ENCODE measurements at places on chromosomes 13 and 19.
A peak's percentile ranks its signal among the peaks of the same experiment; 100 is the strongest.

GRCh38 chr19:29395111-29395733, 130.6 kb upstream of the VSTM2B start:
- DNase-seq, result no peak

- peak; percentile 72 for DNase-seq
Measured at GRCh38 chr19:35154525-35155406, at the start of gene FXYD5. Gene FXYD5, plus strand, starts transcription at chr19:35154735. Its CDS starts 816 bp downstream, at chr19:35155551.

GRCh38 chr13:19836472-19836871, 27.0 kb downstream of the ZMYM5 start:
- DNase-seq, result no peak

- peak; percentile 68 for DNase-seq
Measured at GRCh38 chr19:6108721-6109633, 1.3 kb downstream of the RFX2 start.

- no peak for DNase-seq
Measured at GRCh38 chr13:47813718-47814117, 187.4 kb downstream of the SUCLA2 start.

DNA sequence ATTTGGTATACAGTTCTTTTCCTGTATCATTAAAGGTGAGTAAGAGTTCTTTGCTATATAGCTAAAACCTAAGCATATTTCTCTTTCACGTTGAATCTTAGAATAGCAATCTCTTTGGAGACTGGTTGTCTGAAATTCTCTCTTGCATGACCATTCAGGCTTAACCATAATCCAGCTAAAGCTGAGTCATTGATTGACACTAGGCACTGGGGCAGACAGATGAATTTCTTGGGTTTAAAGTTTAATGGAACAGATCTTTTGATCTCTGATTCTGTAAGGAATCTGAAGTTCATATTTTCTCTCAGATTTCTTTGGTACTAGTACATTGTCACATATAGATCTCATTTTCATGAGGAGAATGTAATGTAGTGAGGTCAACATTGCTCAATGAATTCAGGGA, 397.3 kb upstream of the MIR17HG start:
- DNase-seq, result no peak

DNA sequence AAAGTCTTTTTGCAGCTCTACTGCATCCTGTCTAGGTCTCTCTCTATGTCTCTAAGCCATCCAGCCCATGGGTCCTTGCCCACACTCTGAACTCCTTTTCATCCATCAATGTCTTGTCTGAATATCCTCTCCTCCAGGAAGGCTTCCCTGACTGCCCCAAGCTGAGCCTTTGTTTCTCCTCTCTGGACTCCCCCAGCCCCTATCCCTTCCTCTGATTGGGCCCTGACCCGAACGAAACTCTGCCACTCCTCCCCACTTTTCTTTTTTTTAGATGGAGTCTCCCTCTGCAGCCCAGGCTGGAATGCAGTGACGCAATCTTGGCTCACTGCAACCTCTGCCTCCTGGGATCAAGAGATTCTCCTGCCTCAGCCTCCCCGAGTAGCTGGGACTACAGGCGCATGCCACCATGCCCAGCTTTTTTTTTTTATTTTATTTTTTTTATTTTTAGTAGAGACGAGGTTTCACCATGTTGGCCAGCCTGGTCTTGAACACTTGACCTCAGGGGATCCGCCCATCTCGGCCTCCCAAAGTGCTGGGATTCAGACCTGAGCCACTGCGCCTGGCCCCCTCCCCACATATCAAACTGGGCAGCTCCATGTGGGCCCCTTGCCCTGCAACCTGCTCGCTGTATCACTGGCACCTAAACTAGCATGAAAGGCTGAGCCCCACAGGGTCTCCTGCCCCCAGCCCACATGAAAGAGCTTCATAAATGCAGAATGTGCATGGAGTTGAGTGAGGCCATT, 870 bp upstream of the UNC13A start:
- DNase-seq, result no peak

DNA sequence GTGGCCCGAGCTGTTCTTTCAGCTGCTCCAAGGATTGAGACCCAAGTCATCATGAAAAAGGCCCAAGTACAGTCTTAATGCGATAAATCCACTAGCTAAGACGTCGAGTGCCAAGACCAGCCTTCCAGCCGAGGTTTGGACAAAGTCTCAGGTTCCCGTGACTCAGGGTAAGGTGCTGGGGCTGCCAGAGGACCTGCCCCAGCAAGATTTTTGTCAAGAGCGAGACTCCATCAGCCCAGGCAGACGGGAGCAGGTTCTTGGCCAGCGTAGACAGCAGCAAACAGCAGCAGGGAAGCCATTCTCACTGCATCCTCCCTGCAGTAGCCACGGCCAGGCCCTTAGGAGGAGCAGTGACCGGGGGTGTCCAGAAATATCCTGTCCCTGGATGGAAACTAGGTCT, 3.4 kb downstream of the FEM1A start:
- DNase-seq, result no peak

- no peak for DNase-seq
Measured at GRCh38 chr13:102912599-102912998, 66.8 kb downstream of the ERCC5 start.

- no peak for DNase-seq
Measured at GRCh38 chr13:91464336-91464735, 65.9 kb downstream of the GPC5 start.

DNA sequence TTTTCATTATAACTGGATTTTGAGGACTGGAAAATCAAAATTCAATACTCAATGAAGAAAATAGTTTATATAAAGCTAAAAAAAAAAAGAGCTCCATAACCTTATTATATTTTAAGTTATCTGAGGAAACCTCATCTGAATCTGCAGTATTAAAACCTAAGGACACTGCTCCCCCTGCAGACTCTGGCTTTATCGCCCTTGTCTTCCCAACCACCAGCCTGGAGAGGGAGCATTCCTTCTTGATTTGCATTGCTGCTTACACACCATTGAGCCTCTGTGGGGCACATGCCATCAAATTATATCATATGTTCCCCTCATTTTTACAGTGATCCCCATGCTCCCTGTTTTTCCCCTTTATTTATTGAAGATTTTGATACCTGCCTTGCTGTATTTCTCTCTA, 871.4 kb upstream of the GPC6 start:
- no peak for DNase-seq

DNA sequence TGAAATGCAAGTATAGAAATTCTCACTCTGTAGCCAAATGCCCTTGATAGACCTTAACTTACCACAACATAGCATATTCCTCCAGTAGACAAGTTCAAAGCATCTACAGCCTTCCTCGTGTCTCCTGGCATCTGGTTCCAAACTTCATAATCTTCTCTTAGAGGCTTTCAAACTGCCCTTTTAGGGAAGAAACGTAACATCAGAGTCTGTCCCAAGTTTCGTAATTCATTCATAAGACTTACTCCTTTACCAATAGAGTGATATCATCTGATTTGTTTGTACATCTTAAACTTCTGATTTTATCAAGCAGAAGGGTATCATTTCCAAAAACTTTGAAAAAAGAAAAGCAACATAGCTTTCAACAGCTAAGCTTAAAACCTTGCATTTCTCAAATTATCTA, 137.4 kb downstream of the SPRY2 start:
- no peak for DNase-seq

DNA sequence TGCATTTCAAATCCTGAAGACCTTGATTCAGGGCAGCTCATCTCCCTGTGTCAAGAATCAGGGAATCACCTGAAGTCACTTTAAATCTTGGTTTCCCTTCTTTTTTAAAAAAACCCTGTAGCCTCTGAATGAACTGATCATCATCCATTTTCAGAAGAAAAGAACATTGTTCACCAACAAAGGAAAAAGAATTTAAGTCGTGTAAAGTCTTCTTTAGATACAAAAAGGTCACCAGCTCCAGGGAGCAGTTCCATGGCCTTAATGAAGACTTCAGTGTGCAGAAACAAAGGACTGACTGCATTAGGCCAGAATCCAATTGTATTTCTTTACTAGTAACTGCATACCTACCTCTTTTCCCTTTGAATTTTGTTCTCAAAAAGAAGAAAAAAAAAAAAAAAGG, 245.0 kb downstream of the ABCC4 start:
- no peak for DNase-seq

DNA sequence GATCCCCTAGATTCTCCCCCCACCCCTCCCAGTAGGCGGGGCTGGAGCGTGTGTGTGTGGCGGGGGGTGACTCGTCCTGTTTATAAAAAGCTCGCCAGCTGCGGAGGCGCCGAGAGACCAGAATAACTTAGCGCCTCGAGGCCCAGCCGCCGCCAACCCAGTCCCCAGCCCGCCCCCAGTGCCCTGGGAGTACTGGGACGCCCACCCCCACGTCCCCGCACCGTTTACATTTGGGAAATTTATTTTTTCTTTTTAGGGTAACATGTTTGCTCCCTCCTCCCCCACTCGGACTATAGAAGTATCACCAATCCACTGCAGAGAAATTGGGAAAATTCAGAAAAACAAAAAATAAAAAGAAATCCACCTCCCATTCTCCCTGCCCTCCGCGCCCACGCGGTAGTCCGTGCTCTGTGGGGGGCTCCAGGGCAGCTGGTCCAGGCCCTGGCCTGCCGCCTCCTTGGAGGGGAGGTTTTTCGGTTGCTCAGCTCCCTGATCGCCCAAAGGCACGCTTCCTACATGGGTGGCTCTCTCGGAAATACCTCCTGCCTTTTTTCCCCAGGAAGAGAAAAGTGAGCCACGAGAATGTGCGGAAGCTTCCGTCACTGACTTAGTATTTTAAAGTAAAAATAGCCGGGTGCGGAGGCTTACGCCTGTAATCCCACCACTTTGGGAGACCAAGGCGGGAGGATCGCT, 1.5 kb upstream of the RAB3A start:
- peak; percentile 75 for DNase-seq
